Left ventricle myocardium inferior (tissue), 1 donor: ENCODE measurements at places on chromosomes 1 and 21.
A peak's percentile ranks its signal among the peaks of the same experiment; 100 is the strongest.

GRCh38 chr1:192703283-192704206 lies 67.6 kb downstream of the RGS13 start:
- DNase-seq, result no peak

GRCh38 chr1:116309090-116309870 lies 63.8 kb upstream of the ATP1A1 start:
- DNase-seq, result no peak

DNA sequence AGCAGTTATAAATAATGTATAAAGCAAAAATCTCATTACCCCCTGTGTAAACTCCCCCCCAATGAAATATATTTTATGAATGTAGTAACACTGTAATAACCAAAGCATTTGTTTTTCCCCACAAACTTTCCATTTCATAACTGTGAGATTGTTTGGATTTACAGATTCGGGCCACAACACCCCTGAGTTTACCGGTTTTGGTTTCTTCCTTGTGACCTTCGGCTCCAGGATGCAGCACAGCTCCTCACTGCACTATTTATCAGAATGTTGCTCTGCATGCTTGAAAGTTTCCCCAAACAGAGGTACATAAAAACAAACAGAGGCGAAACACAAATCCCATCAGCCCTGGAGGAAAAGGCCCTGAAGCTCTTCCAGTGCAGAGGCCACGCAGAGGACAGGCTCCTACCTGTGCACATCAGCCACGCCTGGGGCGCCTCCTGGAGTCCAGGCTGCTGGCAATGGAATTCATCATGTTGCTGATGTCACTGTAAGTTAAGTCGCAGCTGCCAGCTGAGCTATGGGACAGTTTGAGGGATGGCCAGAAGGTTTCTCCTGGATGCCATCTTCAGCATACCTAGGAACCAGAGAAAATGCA lies 122.0 kb downstream of the LMO4 start:
- no peak for DNase-seq

DNA sequence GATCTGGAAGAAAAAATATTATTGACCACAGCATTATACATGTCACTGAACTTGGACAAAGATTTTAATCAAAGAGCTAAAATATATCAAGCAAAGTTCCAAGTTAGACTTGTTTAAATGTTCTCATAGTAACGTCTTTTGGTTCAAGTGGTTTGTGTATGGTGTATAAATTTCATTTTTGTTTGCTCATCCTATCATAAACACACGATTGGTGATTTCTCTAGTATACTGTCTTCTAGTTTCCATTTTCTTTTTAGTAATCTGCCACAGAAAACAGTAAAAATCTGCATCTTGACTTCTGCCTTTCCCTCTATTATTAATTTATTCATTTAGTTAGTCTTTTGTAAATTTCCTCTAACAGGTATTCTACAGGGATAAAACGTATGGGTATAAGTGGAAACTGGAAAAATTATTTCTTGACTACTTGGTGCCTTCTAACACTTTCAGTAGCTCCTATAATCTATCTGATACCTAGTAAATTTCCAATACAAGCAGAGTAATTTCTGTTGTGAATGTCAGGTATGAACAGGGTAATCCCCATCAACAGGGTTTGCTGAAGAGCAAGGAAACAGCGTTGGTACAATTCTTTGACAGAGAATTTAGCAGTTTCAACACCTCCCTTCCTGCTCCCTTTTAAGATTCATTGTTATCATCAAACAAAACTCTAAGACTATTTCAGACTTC lies 268.0 kb downstream of the PTPRC start:
- DNase-seq, result no peak

DNA sequence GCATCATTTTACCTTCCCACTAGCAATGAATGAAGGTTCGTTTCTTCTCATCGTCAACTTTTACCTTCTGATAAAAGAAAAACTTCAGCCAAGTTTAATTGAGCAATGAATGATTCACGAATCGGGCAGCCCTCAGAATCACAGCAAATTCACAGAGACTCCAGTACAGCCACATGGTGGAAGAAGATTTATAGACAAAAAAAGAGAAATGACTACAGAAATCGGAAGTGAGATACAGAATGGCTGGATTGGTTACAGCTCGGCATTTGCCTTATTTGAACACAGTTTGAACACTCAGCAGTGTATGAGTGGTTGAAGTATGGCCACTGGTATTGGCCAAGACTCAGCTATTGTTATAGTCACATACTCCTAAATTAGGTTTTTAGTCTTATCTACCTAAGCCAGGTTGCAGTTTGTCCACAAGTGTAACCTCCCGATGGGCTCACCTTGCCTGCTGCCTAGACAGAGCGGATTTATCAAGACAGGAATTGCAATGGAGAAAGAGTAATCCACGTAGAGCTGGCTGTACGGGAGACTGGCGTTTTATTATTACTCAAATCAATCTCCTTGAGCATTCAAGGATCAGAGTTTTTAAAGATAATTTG lies 15.3 kb downstream of the AK4 start:
- DNase-seq, result no peak

DNA sequence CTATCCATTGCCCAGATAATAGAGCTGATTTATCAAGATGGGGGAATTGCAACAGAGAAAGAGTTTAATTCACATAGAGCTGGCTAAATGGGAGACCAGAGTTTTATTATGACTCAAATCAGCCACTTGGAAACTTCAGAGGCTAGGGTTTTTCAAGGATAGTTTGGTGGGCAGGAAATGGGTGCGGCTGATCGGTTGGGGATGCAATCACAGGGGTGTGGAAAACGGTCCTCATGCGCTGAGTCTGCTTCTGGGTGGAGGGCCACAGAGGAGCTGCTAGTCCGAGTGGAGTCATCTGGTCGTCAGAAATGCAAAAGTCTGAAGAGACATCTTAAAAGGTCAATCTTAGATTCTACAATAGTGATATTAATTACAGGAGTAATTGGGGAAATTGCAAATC lies 32.0 kb upstream of the FAM89A start:
- no peak for DNase-seq

GRCh38 chr1:204564835-204565234 lies 48.6 kb downstream of the MDM4 start:
- DNase-seq, result no peak

DNA sequence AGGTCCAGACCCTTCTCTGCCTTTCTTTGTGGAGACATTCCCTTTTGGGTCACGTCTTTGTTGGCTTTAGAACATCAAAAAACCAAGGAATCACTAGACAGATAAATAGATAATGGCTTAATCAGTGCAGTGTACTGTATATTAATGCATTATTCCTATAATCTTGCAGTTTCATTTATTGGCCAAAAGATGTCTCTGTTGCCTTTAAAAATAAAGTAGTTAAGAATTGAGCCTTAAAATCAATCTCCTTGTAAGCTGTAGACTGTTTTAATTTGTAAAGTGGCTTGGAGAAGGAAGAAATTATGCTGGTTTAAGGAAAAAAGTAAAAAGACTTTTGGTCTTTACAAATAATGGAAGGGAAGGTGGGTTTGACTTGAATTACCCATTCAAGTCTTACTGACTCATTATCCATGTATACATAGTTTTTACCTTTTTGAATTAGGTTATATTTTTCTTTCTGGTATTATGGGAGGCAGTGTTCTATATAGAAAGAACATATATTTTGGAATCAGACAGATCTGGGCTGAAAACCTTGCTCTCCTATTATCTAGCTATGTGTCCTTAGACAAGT lies 84.6 kb downstream of the VPS13D start:
- no peak for DNase-seq

DNA sequence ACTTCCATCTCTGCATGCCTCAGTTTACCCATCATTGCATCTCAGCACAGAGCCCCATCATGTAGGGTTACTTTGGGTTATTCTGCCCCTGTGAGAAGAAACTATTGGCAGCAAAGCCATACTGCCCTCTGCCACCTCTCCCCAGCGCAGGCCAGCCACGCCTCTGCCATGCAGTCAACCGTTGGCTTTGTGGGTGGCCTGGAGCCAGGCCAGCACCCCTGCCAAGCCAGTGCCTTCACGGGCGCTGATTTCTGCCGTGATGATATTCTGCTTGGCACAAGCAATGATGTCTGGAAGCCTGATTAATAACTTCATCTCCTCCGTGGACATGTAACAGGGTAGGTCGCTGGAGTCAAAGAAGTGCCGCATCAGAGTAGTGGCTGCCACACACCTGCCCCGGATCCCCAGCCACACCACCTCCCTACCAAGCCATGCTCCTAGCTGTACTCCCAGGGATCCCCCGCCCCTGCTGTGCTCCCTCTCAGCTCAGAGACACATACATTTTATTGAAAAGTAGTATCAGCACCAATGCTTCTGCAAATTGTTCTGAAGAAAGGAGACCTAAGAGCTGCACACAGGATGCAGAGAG lies 15.0 kb upstream of the CEP85 start:
- peak; percentile 26 for DNase-seq

DNA sequence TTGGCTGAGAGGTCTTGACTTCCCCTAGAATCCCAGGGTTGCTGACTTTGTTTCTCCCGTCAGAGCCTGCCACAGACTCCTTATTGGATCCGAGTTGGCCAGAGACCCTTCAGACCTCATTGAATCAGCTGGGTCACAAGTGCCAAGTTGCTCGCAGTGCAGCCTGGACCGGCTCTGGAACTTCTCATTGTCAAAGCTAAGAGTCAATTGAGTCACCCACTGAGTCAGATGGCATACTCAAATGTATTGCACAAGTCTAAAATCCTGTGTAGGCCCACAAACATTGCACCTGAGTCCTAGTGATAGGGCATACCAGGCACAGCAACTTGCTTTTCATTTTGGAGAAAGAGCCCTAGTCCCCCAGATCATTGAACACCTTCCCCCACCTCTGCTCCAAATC lies 20.4 kb upstream of the SCAF4 start:
- no peak for DNase-seq

- no peak for DNase-seq
Measured at GRCh38 chr1:53495633-53496345, 36.6 kb downstream of the DMRTB1 start.

- DNase-seq, result no peak
Measured at GRCh38 chr1:43557744-43558245, 27.1 kb downstream of the PTPRF start.

- no peak for DNase-seq
Measured at GRCh38 chr1:4027492-4028138, 127.5 kb upstream of the C1orf174 start.

DNA sequence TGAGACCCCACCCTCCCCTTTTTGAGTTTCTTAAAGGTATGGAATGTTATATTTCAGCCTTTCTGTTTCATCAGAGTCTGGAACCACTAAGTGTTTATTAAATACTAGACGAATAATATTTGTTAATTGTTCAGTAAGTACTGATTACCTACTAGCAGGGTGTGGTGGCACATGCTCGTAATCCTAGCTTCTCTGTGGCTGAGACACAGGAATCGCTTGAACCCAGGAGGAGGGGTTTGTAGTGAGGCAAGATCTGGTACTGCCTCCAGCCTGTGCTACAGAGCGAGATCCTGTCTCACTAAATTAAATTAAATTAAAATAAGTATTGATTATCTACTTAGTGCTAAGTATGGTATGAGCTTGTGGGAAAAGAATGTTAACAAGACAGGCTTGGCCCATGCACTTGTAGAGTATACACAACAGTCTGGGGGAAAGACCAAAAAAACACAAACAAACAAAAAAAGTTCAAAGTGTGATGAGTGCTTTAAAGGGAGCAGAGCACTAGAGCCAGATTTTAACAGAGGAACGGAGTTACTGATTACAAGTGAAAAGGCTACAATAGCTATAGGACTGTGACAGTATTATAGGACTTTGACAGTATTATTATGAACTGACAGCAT lies 2.4 kb downstream of the CEPT1 start:
- DNase-seq, result no peak

DNA sequence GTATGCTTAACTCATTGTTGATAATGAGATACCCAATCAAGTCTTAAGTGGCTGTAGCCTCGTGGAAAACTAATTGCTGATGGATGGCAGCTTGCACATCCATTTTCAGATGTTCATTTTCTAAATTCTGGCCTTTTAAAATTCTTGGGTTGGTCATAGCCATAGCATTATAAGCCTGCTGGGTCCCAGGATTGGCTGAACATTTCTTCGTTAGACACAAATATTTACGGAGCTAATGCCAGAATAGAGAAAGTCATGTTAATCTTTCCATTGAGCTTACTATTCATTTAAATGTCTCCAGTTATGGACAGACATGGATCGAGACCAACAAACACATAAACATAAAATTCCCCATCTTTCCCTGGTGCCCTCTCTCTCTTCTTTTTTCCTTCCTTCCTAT lies 32.5 kb downstream of the CENPF start:
- DNase-seq, result no peak
